Germinal center (tissue), 1 donor: ENCODE measurements at places on chromosomes 6 and 20.

- DNase-seq, result no peak
Measured at GRCh38 chr6:129646642-129647041, 63.3 kb downstream of the ARHGAP18 start.

DNA sequence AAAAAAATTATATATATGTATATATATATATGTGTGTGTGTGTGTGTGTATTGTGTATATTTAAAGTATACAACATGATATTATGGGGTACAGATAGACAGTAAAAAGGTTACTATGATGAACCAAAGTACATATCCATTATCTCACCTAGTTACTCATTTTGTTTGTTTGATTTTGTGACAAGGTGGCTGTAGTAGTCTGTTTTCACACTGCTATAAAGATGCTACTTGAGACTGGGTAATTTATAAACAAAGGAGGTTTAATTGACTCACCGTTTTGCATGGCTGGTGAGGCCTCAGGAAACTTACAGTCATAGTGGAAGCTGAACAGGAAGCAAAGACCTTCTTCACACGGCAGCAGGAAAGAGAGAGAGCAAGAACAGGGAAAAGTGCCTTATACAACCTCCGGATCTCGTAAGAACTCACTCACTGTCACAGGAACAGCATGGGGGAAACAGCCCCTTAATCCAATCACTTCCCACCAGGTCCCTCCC is 30.2 kb upstream of the DACT2 start:
- DNase-seq, result no peak

- DNase-seq, result peak; percentile 63
Measured at GRCh38 chr20:41137614-41138474, 501 bp downstream of the PLCG1 start.

DNA sequence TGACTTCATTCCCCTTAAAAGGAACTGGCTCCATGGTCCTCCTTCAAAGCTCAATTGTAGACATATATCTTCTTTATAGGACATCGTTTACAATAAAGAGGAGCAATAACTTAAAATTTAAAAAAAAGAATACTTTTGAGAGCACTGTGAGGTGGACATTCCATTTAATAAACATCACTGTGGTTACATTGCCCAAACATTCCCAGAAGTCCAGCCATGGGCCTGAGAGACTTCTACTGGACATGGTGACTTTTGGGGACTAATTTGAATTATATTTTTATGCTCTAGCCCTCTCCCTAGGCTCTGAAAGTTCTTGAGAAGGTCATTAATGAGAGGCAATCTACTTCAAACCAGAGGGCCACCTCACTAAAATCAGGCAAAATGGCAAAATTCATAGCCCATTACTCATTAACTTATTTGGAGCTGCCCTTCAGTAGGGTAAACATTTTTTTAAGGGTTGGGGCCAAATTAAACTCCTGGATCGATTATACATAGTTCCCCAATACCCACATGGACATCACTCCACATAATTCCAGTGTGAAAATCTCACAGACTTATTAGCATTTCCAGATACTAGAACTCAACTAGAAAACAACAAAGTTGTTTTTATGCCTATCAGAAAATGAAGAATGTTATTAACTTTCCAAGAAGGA is 17.1 kb downstream of the ISM1 start:
- no peak for DNase-seq

DNA sequence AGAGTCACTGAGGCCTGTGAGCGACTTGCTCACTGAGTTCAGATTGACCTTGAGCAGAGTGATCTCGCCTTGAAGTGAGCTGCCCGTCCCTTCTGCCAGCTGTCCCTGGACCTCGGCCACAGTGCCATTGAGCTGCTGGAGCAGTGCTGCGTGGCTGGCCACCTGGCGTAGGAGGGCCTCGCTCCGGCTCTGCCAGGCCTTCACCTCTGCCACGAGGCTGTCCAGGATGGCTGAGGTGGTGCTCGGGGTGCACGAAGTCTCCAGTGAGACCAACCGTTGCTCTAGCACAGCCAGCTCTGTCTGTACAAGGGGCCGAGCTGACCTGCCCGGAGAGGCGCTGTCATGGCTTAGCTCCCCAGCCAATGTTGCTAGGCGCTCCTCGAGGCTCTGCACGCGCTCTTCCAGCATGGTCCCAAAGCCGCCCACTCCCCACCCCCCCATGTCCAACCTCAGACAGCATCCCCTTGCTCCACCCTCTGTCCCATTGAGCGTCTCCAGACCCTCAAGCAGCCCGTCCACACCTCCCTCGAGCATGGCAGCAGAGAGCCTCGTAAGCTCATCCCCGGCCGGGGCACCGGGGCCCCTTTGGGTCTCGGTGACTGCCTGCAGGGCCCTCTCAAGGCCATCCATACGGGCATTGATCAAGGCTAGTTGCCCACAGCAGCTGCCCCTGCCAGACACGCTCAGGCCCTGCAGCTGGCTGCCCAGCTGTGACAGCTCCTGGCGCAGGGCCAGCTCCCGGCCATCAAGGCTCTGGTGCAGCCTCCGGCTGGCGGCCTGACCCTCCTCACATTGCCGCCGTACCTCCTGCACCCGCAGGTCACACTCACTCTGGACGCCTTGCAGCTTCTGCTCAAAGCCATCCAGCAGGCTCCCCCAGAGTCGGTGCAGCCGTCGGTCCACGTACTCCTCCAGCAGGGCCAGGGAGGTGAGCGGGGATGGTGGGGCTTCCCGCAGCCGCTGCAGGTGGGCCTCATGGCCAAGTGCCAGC is 4.6 kb downstream of the EMILIN3 start:
- DNase-seq, result no peak

DNA sequence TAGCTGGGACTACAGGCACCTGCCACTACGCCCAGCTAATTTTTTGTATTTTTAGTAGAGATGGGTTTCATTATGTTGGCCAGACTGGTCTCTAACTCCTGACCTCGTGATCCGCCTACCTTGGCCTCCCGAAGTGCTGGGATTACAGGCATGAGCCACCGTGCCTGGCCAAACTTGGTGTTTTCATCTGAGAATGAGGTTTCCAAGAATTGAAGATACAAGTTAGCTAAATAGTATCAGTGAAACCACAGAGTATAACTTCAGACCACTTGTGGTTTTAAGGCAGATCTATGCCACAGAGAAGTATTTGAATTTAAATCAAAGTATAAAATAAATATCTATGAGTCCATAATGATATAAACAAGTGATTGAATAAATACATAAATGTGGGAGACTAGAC is 70.1 kb downstream of the SLC16A10 start:
- no peak for DNase-seq

DNA sequence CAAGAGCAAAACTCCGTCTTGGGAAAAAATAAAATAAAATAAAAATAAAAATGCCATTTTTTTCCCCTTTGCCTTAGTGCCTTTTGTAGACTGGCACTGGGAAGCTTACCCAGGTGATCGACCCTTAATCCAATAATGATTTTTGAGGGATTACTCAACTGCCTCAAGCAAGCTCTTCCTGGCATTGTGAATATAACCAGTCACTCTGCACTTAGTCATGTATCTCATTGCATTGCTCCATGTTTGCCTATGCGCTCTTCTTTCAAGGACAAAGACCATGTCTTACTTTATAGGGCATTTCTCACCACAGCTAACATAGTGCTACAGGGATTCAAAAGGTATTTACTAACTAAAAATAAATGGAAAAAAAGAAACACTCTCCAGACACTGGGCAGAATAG is 13.0 kb downstream of the GFOD1 start:
- no peak for DNase-seq

- no peak for DNase-seq
Measured at GRCh38 chr20:15854911-15855310, 718.3 kb downstream of the KIF16B start.

- no peak for DNase-seq
Measured at GRCh38 chr20:41395667-41396664, 29.3 kb upstream of the EMILIN3 start.

DNA sequence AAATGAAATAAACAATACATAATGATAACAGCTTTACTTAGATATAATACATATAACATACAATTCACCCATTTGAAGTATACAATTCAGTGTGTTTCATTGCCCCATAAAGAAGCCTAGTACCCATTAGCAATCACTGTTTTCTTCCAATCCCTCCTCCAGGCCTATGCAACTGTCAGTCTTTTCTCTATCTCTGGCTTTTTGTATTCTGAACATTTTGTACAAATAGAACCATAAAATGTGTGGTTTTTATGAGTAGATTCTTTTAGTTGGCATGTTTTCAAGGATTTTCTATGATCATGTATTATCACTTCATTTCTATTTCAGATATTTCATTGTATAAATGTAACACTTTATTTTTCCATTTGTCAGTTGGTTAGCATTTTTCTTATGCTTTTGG is 54.6 kb upstream of the MYO6 start:
- no peak for DNase-seq

DNA sequence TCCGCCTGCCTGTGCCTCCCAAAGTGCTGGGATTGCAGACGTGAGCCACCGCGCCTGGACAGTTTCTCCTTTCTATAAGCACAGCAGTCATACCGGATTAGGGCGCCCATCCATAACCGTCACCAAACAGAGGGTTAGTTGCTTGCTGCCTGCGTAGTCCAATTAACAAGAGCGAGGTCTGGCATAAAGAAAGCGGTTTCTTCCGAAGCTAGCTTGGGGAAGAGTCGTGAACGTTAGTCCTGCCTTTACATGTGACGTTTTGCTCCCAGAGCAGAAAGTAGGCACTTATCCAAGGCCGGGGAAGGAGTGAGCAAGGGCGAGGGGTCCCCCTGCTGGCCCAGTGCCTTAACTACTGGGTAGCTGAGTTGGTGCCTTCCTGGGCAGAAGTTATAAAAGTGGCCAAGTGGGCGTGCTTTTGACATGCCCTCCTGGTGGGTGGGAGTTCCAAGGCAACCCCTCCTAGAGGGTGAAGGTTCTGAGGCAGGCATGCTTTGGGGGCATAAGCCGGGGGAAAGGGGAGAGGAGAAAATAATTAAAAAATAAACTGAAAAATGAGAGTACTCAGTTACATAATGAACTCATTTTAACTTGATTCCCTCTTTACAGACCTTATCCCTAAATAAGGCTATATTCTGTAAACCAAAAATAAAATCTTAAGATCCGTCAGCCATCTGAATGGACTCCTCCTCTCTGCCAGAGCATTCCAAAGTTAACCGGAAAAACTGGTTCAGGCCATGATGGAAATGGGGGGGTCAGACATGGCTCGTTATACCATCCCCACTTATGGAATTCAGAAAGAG is 88.0 kb downstream of the FAM217A start:
- DNase-seq, result peak; percentile 70

GRCh38 chr6:105593805-105594671 is 191.2 kb upstream of the PREP start:
- DNase-seq, result no peak

- no peak for DNase-seq
Measured at GRCh38 chr20:34150306-34151000, 38.4 kb upstream of the EIF2S2 start.

GRCh38 chr6:15798533-15799255 is 135.9 kb upstream of the DTNBP1 start:
- DNase-seq, result no peak

DNA sequence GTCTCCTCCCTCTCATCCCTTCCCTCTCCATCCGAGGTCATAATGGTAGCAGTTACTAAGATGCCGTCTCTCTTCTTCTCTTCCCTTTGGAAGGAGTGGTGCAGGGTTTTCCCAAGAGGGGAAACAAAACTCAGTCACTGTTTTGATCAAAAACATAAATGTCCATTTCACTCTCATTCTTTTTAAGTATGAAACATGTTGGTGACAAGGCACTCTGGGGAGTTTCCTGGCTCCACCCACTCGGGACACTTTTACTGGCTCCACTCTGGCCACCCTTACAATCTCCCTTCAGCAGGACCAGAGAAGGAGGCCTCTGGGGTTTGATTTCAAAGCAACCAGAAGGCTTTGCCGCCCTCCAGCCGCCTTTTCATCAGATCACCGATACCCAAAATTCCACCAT is 57.0 kb downstream of the FGD2 start:
- DNase-seq, result no peak

DNA sequence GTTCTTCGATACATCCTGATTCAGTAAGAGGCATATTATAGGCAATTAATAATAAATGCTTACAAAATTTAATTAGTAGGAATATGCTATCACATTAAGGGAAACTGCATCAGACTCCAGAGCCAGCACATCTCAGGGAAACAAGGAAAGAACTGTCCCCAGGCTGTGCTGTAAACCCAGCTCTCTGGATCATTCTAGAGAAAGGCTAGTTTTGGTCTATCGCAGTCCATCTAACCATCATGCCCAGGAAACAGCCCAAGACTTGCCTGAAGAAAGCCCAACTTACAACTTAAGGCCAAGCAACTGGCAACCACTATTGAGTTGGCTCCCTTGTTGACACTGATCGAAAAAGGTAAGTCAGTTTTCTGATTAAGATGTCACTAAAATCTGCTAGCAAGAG is 11.3 kb downstream of the MAP3K5 start:
- DNase-seq, result no peak

- peak; percentile 63 for DNase-seq
Measured at GRCh38 chr6:35299674-35300073, 2.1 kb downstream of the DEF6 start.

- no peak for DNase-seq
Measured at GRCh38 chr20:63222541-63222940, 6.6 kb upstream of the YTHDF1 start.

GRCh38 chr6:170076466-170077165 is 214.3 kb downstream of the DLL1 start:
- DNase-seq, result no peak

DNA sequence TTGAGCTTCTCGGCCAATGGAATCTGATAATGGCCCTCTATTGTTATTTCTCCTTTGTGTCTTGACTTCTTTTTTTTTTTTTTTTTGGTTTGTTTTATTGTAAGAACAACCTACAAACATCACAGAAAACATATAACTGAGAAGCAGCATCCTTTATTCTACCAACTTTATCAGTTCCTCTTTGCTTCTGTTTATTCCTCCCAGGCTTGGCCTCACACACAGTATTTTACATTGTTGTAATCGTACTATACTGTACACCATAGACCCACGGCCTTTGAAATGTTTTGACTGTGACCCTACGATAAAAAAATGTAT is 558 bp upstream of the CCDC167 start:
- no peak for DNase-seq

DNA sequence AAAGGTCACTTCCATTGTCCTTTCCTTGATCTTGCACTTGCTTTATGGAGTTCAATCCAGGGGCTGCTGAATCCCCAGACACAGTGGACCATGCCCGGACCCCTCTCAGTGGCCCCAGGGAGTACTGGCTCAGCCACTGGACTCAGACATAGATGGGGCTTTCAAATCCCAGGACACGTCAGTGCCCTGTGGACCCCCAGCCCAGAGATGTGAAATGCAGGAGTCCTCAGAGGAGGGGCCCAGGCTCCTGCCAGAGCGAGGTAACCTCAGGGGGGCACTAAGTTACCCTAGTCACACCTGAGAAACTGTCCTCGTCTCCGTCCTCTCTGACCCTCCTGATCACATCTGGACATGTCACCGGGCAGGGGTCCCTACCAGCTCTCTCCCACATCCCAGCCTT is 18.7 kb upstream of the APMAP start:
- no peak for DNase-seq
